ENCODE measurements at places on chromosomes 2 and 18.

- DNase-seq: no peak
These were observed 298.4 kb downstream of the NDUFA10 start for GRCh38 chr2:239726631-239727181.

GRCh38 chr18:76914314-76914713, 92.0 kb downstream of the ZNF236 start:
- DNase-seq: no peak

DNA sequence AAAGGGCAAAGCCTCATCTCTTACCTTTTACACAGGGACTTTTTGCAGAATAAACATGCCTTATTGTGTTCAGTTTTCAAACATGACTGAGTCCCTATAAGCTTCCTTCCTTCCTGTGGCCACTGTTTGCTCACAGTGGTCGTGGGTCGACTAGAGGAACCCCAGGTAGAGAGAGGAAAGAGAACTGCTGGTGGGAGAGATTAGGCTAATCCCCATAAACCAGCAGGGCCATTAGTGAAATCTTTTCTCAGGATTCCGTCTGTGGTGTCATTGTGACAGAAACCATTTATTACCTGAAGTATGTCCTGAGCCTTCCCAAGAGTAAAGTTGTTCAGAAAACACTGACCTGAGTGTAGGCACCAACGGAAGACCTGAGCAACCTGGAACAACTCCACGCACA, 21.3 kb upstream of the BOD1L2 start:
- no peak for DNase-seq

GRCh38 chr18:59332986-59333385, 14.5 kb upstream of the CPLX4 start:
- no peak for DNase-seq

GRCh38 chr2:98658816-98659490, 50.6 kb downstream of the UNC50 start:
- DNase-seq: no peak

Data from activated CD4-positive, alpha-beta T cell treated with anti-CD3 and anti-CD28 coated beads, Interleukin-2, amount 50 U/mL, for 4 hours (primary cell).